ENCODE measurements at places on chromosomes 6 and 20. TPM values are rescaled to one million over a fixed set of nuclear protein-coding genes. Genes with fewer than 3 reads are reported as not detected.

- no peak for DNase-seq
Observed at GRCh38 chr20:60641879-60642447, 610.1 kb upstream of the CDH4 start.

JPH2 gene
- polyA plus RNA-seq = not detected

GRCh38 chr6:67200626-67201403 lies 1434.3 kb upstream of the ADGRB3 start:
- no peak for DNase-seq

GABRR1 gene
- not detected for polyA plus RNA-seq

GRCh38 chr20:12375967-12376366 lies 458.3 kb downstream of the BTBD3 start:
- no peak for DNase-seq

GRCh38 chr6:142958343-142958742 lies 13.4 kb upstream of the HIVEP2 start:
- DNase-seq = no peak

GRCh38 chr6:36847152-36847551 lies 7.9 kb upstream of the CPNE5 start:
- DNase-seq = no peak

- no peak for DNase-seq
Observed at GRCh38 chr20:50646483-50646996, 44.8 kb downstream of the RIPOR3 start.

- no peak for DNase-seq
Observed at GRCh38 chr6:165799391-165800153, 136.5 kb upstream of the PDE10A start.

All from naive thymus-derived CD8-positive, alpha-beta T cell (primary cell).